ENCODE measurements at places on chromosomes 13 and 19.

- DNase-seq: no peak
These were observed 30.3 kb upstream of the MIER2 start for GRCh38 chr19:374886-375235.

GRCh38 chr19:57434386-57435061 lies 601 bp upstream of the ZNF749 start:
- no peak for DNase-seq

DNA sequence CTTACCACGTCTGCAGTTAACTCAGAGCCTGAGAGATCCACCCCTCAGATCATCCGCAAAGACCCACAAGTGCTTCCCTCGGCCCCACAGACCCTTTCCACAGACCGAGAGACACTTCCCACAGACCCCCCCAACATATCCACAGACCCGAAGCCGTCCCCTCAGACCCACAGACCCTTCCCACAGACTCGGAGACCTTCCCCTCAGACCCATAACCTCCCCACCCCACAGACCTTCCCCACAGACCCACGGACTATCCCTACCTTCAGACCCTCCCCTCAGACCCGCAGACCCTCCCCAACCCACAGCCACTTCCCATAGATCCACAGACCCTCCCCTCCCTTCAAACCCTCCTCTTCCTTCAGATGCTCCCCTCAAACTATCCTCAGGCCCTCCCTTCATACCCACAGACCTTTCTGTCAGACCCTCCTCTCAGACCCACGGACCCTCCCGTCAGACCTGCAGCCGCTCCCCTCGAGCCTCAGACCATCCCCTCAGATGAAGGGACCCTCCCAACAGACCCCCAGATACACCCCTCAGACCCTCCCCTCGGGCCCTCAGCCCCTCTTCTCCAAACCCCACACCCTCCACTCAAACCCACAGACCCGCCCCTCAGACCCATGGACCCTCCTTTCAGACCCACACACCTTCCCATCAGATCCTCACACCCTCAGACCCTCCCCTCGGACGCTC lies 20.1 kb upstream of the TFDP1 start:
- no peak for DNase-seq

DNA sequence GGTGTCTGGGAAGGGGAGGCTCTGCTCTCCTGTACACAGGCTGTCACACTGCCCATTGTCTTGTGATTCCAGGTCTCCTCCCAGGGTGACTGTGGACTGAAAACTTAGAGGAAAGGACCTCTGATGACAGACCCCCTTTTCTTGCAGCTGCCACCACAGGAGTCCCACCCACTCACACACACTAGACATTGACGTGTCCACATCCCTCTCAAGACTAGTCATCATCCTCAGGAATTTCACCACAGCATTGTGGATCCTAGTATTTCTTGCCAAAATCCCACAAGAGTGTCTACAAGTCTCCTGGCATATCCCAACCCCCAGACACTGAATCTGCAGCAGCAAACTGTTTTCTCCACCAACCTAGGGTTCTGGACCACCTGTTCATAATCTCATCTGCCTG lies 5.3 kb downstream of the ZNF85 start:
- peak; percentile 3 for DNase-seq

DNA sequence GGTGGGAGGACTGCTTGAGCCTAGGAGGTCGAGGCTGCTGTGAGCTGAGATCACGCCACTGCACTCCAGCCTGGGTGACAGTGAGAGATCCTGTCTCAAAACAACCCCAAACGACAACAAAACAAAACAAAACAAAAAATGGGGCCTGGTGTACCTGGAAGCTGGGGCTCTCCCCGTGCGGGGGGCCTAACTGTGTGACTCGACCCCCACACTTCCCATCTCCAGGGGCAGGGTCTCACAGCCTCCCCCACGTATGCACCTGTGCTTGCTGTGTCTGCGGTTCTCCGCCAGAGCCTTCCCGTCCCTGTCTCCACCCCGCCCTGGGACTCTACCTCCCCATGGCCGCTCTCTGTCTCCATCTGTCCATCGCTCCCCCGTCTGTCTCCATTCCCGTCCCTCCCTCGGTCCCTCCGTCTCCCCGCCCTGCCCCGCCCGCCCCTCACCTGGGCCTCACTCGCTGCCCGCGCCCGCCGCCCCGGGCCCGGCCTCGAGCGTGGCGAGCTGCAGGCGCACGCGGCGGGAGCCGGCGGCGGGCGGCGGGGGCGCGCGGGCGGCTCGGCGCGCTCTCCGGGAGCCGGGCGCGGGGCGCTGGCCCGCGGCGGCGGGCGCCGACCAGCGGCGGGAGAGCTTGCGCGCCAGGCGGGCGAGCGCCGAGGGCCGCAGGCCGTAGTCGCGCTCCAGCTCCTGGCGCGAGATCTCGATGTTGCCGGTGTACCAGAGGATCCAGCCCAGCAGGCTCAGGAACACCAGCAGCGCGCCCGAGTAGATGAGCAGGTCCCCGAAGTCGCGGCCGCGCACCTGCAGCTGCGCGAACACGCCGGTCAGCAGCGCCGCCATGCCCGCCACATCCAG lies 587 bp downstream of the TMEM238 start:
- DNase-seq: peak; percentile 21

DNA sequence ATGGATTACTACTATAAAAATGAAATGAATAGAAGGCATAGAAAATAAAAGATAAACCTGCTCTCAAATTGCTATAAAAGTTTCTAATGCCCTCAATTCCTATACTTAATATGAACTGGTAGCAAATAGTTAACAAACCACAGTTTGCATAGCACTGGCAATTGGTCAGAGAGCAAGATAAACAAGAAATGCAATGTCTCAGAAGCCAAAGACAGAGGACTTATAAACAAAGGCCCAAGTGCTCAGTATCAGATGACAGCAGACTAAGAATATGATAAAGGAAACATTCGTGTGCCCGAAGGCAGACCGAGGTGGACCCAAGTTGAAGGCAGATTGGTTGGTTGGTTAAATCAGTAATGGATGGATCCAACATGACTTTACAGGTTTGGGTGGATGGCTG lies 50.6 kb downstream of the IPO5 start:
- no peak for DNase-seq

DNA sequence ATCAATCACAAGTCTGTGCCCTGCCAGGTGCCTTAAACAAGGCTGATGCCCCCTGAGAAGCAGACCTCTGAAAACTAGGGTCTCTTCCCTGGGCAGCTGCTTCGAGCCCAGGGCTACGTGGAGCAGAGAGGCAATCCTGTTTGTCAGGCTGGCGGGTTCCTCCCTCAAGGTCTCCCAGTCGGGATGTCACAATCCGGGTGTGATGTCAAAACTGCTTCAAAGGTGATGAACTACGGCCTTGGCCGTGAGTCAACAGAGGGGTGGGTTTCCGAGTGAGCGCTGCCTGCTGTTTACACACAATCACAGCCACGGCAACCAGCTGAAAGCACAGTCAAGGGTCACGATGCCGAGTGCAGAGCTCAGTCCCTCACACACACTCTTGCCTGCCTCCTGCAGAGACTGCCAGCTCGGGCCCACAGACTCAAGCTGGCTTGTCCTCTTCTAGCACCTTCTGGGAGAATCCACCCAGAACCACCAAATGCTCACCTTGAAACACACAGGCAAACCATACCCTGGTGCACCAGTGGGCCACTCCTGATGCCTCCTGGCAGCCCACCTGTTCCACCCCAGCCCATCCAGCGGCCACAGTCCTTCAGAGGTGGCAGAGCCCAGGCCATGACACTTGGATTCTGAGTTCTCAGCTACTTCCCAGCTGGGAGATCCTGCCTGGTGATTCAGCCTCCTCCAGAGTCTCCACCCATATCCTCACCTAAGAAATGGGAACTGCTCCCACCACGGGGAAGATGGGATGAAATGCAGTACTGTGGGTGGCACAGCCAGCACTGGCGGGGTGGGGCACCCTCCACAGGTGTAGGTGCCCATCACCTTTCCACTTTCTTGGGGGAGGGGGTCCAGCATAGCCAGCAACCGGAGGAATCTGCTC lies 6.8 kb downstream of the ELL start:
- DNase-seq: no peak

GRCh38 chr13:59754411-59754810 lies 409.3 kb downstream of the DIAPH3 start:
- DNase-seq: no peak

GRCh38 chr19:46355234-46356148 lies 8.6 kb downstream of the PPP5C start:
- DNase-seq: no peak

DNA sequence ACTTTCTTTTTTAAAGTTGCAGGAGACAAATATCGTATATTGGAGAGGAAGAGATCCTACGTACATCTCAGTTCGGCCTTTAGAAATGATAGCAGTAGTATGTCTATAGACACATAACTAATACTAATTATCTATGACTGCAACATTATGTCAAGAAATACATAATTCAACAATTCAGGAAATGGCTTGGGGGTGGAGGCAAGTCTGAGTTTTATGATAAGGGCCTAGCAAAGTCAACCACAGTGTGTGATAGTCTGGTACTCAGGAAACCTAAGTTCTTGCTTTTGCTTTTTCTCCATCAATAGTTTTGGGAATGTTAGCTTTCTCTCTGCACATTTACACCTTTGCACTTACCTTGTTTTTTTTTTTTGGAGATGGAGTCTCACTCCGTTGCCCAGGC lies 27.5 kb upstream of the OBI1 start:
- DNase-seq: no peak

GRCh38 chr13:69571606-69572323 lies 535.9 kb upstream of the ATXN8OS start:
- DNase-seq: no peak

DNA sequence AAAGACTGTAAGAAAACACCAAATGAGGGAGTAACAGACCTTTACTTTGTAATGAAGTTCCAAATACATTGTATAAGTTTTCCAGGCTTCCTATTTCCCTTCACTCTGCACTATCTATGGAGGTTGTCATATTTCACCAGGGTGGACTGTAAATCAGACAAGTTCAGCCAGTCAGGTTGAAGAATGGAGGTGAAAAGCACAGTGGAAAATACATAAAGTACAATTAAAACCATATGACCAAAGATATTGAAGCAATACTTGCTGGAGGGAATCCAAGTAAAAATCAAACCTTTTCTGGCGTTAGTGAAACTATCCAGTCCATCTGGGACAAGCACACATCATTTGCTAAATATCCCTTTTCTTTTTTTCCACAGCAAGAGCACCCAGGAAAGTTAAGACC lies 3.2 kb downstream of the LHFPL6 start:
- peak; percentile 67 for DNase-seq

GRCh38 chr19:46616631-46617322 lies 8.1 kb downstream of the PTGIR start:
- DNase-seq: no peak

DNA sequence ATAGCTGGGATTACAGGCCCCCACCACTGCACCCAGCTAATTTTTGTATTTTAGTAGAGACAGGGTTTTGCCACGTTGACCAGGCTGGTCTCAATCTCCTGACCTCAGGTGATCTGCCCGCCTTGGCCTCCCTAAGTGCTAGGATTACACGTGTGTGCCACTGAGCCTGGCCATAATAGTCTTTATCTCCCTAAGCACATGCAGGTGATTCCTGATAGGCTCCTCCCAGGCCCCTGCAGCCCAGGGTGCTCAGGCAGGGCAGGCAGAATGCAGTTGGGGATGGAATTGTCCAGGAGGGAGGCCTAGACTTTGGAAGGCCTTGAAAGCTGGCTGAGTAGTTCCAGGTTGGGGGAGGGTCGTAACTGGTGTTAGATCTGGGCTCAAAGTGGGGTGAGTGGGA lies 8.5 kb downstream of the ZNF526 start:
- DNase-seq: no peak

DNA sequence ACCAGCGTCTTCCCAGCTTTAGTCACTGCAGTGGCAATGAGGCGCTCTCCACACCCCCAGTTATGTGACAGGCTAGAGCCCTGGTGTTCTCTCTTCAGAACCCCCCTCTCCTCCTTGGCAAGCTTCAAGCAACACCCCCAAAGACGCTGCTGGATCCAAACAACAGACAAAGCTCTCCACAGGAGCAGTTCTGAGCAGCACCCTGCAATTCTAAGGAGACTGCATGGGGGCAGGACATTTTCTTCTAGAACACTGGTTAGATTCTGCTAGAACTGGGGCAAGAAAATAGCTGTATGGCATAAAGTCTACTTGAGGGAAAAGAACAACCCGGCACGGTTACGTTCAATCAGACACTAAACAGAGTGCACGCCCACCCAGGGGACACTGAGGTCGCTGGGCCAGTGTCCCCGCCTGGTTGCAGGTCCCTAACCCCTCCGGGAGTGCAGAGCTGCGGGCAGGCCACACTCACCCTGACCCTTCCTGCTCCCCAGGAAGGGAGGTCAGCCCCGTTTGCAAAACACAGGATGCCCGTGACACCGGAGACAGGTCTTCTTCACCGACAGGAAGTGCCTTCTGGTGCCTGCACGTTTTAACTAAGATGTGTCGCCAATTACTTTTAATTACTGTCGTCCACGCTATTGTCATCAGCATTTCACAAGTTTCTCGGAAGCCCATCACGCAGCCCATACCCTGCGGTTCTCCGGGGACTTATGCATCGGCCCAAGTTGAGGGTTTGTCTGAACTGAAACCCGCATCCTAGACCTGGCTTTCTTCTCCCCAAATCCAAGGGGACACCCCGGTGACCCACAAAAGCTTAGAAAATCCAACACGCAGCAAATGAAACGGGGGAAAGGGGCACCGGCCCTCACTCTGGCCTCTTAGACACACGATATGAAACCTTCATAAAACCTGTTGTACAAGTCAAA lies 943 bp downstream of the GJB6 start:
- no peak for DNase-seq

DNA sequence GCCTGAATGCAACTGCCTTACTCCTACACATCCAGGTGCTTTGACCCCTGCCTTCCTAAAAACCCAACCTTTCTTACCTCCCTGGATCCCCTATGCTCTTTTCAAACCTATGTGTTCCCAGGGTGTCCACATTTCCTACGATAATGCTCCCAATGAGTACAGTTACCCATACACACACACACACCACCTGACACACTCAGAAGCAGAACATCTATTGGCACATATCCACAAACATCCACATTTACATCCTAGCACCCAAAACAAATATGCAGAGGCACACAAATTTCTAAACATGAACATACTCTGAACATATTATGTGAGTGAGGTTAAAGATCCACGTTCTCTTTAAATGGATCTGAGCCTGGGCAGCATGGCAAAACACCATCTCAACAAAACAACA lies 22.4 kb upstream of the PLAUR start:
- no peak for DNase-seq

GRCh38 chr19:38470788-38471480 lies 37.4 kb downstream of the RYR1 start:
- DNase-seq: no peak

GRCh38 chr13:47094734-47095434 lies 198.0 kb upstream of the HTR2A start:
- DNase-seq: no peak

GRCh38 chr19:51689751-51690453 lies 3.2 kb upstream of the SPACA6 start:
- no peak for DNase-seq

DNA sequence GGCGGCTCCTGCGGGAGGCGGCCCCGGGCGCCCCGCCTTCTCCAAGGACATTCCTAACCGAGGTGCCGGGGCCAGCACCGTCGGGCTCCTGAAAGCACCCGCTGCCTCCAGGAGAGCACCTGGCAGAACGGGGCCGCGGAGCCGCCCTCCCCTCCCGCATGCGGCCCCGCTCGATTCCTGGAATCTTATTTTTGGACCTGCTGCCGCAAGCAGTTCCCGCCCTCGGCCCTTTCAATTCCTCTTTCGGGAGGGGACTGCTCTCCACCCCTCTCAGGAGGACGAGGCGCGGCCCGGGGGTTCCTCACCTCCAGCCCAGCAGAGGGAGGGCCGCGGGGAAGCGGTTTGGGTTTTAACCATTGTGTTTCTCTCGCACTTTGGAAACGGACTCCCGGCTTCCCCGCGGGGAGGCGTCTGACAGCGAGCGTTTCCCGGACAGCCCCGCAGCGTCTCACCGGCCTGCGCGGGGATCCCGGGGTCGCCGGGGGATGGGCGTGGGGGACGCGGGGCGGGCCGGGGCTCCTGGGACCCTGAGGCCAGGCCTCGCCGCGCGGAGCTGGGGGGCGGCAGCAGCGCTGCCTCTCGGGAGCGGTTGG lies 849 bp downstream of the GAS6 start:
- DNase-seq: no peak

Measured in fibroblast of skin of left biceps (primary cell).